ENCODE measurements at places on chromosomes 7 and 10.

DNA sequence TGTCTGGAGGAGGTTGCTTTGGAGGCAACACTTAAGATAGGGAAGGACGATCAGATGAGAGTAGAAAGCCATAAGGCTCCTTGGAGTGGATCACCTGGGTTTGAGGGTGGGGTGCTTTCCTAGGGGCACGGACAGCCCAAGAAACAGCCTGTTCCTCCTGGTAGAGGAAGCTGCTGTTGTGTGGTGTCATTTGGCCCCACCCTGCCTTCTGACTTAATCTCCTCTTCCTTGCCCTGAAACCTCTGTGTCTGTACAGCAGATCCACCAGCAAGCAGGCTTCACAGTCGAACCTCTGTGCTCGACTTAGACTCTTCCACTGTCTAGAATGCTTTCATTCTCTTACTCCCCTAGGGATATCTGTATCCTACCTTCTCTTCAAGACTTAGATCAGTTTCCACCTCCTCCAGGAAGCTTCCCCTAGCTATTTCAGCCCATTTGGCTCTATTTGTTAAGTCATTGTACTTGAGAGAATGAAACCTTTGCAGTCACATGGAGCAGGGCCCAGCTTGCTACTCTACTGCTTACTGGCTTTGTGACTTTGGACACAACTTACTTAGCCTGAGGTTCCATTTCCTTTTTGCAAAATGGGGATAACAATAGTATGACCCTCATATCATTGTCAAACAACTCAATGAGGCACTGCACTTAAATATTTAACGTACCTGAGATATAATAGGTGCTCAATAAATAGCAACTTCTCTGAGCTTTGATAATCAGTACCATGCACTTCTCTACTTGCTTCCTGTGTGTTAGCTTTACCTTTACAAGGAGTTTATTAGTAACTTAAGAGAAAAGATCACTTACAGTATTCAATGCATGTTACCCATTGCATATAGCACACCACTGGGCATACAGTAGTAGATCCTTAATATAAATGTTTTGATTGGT, 5.0 kb downstream of the MXI1 start:
- peak; percentile 65 for DNase-seq

DNA sequence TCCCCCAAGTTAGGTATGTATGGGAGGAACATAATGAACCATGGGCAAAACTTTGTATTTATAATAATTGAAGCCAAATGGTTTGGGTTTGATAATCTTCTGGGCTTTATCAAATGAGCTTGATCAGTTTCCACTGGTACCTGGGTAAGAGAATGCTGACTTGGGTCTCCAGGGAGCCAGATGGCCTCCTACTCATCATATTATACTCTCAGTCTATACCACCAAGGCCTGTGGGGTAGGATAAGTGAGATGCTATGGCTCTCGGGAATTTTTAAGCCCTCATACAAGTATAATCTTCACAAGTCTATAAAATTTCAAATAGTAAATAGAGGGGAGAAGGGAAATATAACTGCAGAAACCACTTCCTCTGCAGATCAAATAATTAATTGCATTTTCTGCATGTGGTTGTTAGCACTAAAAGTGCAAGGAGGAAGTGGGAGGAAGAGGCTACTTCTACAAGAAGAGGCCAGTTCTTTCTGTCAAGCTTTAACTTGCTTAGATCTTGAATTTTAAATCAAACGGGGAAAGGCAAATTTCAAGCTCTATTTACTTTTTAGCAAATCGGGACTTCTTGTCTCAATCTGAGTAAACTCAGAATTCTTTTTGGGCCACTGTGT, 349.0 kb downstream of the SORCS1 start:
- DNase-seq: no peak

DNA sequence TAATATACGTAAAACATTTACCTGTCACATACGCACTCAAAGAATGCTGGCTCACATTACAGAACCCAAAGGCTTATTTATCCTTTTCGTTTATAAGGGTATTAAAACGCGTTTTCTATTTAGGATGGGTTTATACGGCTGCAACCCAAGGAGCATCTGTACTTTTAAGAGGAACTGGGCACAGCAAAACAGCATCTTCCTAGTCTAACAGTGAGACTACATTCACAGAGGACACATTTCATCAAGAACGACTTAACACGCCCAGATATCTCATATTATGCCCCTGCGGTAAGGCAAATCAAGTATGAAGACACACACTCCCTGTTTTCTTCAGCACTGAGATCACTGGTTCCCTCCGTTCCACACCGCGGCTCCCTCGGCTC, 533 bp upstream of the DMTF1 start:
- DNase-seq: peak; percentile 17

GRCh38 chr10:110876788-110877187, 5.1 kb downstream of the PDCD4 start:
- no peak for DNase-seq

DNA sequence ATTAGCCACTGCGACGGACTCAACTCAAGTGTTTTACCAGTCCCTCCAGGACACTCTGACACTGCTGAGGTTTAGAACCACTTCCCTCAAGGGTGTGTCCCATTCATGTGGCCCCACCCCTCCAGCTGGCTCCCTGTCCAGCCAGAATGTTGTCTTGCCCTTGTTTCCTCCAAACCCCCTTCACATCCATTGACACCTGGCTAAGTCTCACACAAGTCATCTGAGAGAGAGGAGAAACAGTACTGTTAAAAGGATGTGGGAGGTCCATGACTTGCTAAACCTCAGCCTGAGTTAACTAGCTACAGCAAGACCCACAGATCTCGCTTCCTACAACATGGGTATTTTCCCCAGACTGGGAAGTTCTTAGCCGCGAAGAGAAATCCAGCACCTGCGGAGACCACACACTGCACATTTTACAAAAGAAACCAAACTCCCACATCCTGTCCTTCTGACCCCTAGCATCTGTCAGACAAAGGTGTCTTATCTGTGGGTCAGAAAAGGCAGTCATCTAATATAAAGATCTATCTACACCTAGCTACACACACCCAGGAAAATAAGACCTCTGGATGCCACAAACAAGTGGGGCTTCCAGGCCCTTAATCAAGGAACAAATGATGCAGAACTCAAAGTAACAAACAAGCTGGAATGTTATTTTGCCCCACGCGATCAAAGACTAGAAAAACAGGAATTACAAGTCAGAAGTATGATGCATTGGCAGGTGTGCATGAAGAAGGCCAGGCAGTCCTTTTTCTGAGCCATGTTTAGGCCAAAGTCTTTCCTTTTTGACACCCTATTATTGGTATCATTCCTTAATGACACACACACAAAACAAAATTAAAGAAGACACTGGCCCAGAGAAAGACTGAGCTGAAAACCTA, 13.9 kb downstream of the OSBPL3 start:
- peak; percentile 89 for DNase-seq

- no peak for DNase-seq
These were observed 154.1 kb upstream of the AHR start for GRCh38 chr7:17144322-17144721.

GRCh38 chr10:24417053-24417452, 208.1 kb downstream of the KIAA1217 start:
- no peak for DNase-seq

- DNase-seq: peak; percentile 24
These were observed 87.5 kb downstream of the PLXNA4 start for GRCh38 chr7:132488634-132489302.

GRCh38 chr7:115056019-115056418, 134.1 kb downstream of the MDFIC start:
- DNase-seq: no peak

- DNase-seq: no peak
These were observed 38.5 kb upstream of the PSMG3 start for GRCh38 chr7:1608318-1608717.

- no peak for DNase-seq
These were observed 76.0 kb upstream of the LEP start for GRCh38 chr7:128164955-128165670.
